ENCODE measurements at places on chromosomes 1 and 21.
A peak's percentile ranks its signal among the peaks of the same experiment; 100 is the strongest.

DNA sequence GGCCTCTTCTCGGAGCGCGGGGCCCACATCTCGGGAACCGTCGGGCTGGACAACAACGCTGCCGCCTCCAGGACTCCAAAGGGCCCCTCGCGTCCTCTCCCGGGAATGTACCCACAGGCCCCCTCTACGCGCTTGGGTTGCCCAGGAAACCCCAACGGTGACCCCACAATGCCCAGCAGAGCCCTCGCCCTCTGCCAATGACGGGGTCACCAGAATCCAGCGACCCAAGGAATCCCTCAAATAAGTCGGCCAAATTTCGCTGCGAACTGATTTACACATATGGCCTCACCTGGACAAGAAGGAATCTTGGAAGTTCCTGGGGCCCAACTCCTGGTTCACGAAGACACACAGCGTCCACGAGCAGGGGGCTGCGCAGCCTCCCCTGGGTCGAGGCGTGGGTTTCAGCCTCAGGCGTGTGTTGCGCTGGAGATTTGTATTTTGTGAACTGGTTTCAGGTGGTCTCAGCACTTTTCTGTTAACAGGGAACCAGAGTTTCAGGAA, 78.1 kb downstream of the DESI2 start:
- no peak for DNase-seq

- DNase-seq, result no peak
These were observed 61.6 kb upstream of the ATP5PO start for GRCh38 chr21:33977017-33977720.

- no peak for DNase-seq
These were observed 20.6 kb upstream of the LAMC2 start for GRCh38 chr1:183165456-183165855.

GRCh38 chr1:183466781-183467180, 5.5 kb upstream of the SMG7 start:
- DNase-seq, result no peak

- DNase-seq, result no peak
These were observed 25.2 kb upstream of the TAL1 start for GRCh38 chr1:47257224-47257623.

- no peak for DNase-seq
These were observed 29.2 kb upstream of the CREG1 start for GRCh38 chr1:167582722-167583121.

DNA sequence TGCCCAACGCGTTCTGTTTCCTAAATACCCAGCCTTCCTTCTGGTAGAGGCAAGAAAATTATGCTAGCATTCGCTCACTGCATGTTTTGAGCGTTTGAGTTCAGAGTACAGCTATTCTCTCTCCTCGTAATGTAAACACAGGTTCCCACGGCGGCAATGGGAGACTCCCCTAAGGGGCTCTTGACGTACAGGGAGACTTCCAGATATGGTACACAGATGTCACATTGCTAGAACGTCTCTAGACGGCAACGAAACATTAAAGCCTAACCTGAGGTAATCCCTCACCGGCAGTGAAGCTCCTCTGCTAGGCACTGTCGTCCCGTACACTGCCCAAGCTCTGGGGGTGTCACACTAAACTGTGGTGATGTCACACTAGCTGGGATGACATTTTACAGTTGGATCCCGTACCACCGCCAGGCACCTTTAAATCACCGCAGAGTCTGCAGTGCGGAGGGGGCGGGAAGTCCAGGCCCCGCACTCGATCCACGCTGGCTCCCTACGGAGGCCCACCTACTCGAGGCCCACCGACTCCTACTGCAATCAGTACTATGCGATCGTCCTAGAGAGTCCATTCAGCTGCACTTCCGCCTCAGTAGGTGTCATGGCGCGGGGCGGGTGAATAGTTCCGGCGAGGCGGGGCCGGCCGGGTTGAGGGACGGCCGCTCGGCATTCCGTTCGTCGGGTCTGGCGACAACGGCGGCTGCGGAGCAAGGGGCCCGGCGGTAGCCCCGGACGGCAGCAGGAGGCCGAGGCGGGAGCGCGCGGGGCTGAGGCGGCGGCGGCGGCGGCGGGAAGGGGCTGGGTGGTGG, at the start of gene HIPK1:
TSS of gene HIPK1 (plus strand) at position 384 of the 809 bp plus-strand sequence.
- peak; percentile 92 for DNase-seq

DNA sequence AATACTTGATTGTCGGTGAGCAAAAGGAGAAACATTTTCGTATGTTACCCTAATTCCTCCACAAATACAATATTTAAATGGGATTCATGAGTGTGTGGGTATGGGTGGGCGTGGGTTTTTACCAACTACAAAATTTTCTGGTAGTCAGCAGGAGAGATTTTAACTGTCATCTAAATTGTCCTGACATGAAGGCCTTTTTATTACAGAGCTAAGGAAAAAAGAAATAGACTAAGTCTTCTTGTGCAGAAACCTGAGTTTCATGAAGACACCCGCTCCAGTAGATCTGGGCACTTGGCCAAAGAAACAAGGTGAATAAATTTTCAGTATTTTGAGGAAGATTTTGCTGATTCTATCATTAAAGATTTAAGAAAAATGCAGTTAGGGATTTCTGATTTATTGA, 752 bp downstream of the RGS18 start:
- no peak for DNase-seq

- DNase-seq, result peak; percentile 47
These were observed 7.0 kb upstream of the IGSF21 start for GRCh38 chr1:18100491-18101063.

GRCh38 chr1:23370709-23371584, 1.3 kb upstream of the ZNF436 start:
- DNase-seq, result no peak

- no peak for DNase-seq
These were observed 6.1 kb upstream of the SARS1 start for GRCh38 chr1:109207467-109208103.

GRCh38 chr21:39180429-39181019, 2.7 kb downstream of the PSMG1 start:
- DNase-seq, result no peak

GRCh38 chr1:6507037-6507428, 15.6 kb upstream of the PLEKHG5 start:
- DNase-seq, result no peak

- DNase-seq, result peak; percentile 90
These were observed 299 bp upstream of the PROX1 start for GRCh38 chr1:213987422-213987926.

DNA sequence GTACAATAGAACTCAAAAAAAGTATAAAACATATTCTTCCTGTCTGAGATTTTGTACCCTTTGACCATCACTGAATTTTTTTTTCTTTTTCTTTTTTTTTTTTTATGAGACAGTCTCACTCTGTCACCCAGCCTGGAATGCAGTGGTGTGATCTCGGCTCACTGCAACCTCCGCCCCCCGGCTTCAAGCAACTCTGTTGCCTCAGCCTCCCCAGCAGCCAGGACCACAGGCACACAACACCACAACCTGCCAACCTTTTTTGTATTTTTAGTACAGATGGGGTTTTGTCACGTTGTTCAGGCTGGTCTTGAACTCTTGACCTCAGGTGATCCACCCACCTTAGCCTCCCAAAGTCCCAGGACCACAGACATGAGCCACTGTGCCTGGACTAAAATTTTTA, 10.4 kb downstream of the SDCCAG8 start:
- no peak for DNase-seq

- no peak for DNase-seq
These were observed 56.4 kb downstream of the AHCTF1 start for GRCh38 chr1:246875041-246876026.

- DNase-seq, result no peak
These were observed 210.5 kb downstream of the MATN1 start for GRCh38 chr1:30512914-30513265.

- DNase-seq, result peak; percentile 87
These were observed at the start of gene SUMO3 for GRCh38 chr21:44817914-44818639. TSS of gene SUMO3 (minus strand) at chr21:44818062. CDS start at chr21:44817968, 94 bp downstream.

DNA sequence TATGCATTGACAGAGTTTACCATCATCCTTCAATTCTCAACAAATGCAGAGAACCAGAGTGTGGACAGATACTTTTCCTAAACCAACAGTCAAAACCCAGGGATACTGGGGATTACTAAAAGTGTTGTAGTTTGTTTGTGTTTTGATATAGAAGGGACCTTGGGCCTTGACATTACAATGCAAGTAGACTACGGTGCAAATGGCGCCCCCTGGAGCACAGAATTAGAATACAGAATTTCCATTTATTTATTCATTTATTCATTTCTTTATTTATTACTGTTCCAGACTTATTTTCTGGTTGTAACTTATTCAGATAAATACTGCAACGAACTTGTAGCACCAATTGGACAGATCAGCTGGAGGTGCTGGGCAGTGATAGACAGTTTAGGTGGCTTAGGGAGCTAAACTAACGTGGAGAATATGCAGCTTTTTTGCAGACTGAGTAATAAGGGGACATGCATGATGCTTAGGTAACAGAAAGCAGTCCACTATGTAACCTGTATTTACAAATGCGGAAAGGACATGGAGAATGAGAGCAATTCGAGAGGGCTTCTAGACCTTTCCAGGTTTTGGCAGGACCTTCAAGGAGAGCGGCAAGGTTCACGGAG, 42.6 kb downstream of the KIRREL1 start:
- peak; percentile 83 for DNase-seq

GRCh38 chr1:184567009-184567408, 180.2 kb downstream of the C1orf21 start:
- no peak for DNase-seq

- DNase-seq, result no peak
These were observed 769 bp downstream of the NTPCR start for GRCh38 chr1:232951180-232951579.

DNA sequence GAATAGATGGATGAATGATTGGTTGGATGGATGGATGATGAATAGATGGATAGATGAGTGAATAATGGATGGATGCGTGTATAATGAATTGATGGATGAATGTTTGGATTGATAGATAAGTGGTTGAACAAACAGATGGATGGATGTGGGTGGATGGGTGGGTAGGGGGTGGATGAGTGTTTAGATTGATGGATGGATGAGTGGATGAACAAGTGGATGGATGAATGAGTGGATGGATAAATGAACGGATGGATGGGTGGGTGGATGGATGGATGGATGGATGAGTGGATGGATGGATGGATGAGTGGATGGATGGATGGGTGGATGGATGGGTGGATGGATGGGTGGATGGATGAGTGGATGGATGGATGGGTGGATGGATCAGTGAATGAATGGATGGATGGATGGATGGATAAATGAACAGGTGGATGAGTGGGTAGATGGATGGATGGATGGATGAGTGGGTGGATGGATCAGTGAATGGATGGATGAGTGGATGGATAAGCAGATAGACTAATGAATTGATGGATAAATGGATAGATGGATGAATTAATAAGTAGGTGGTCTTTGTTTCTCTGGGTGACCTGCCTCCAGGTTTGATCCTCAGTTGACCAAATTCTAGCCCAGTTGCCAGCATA, 64.3 kb downstream of the SPSB1 start:
- DNase-seq, result no peak

DNA sequence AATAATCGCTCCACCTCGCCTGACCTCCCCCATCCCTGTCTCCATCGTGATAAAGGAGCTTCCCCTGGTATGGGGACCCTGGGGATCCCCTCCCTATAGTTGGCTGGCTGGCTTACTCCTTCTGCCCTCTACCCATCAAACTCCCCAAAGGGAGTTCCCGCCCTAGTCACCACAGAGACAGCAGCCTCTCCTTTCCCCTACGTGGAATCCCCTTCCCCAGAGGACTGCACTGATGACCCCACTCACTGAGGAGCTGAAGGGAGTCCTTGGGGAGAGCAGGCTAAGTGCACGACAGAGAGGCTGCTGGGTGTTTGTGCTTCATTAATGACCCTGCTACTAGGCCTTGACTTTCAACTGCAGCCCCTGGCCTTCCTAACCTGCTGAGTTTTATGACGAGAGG, 1.9 kb downstream of the CADM3 start:
- DNase-seq, result no peak

DNA sequence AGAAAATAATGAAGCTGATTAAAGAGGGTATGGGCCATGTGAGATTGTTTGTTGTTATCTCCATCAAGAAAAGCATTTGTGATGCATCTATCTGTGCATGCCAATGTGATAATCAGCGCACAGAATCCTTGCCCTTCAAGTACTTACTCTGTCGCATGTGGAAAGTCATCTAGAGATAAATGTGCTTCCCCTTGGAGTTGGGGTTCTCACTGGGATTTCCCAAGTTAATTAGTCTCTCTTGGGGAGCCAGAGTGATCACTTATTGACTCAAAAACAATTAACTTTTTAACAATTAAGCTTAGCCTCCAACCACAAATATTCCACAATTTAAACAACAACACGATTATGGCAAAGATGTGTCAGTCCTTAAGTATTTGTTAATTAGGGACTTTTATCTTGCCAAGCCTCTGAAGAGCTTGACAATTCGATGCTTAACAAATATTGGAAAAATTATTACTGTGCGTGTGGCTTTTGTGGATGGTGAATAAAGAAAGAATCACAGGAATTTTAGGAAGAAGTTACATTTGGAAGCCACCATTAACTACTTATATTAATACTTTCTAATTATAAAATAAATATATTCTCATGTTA, 17.5 kb downstream of the RHOU start:
- DNase-seq, result no peak

GRCh38 chr1:224733027-224733911, 117.2 kb downstream of the CNIH3 start:
- DNase-seq, result peak; percentile 43

- no peak for DNase-seq
These were observed 25.9 kb upstream of the SNRPE start for GRCh38 chr1:203835476-203835875.

GRCh38 chr1:155325603-155325893, 4.9 kb downstream of the RUSC1 start:
- no peak for DNase-seq

GRCh38 chr1:154536570-154536969, 21.9 kb downstream of the UBE2Q1 start:
- DNase-seq, result no peak

DNA sequence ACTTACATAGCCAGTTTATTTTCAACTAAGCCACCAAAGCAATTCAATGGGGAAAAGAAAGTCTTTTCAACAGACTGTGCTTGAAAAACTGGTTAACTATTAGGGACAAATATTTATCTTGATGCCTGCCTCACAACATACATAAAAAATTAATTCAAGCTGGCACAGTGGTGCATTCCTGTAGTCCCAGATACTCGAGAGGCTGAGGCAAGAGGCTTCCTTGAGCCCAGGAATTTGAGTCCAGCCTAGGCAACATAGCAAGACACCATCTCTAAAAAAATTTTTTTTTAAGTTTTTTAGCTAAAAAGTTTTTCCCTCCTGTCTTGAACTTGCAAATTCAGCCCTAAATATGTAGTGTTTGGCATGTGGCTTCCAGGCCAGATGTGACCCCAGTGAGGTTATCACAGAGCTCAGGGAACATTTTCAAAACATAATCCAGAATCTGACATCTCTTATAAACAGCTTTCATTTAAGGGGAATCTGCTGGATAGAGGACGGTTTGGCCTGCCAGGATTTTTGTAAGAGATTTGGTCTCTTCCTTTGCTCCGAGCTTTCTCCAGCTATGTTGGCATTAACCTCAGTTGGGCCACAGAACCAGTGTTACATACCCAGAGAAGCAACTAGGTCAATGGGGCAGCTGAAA, 46.4 kb downstream of the COL6A1 start:
- no peak for DNase-seq

DNA sequence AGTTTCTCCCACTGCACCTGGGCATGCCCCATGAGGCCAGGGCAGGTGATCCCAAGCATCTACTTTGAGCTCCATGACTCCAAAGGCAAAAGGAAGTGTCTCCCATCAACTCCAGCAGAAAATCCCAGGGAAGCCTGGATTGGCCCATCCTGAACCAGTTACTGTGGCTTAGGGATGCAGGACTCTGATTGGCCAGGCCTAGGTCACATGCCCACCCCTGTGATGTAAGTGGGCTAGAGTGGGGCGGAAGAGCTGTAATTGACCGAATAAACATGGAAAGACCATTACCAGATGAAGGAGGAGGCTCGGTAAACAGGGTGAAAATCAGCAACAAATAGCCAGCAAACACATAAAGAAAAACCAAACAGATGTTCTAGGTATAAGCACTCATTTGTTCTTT, 45.2 kb downstream of the MATN1 start:
- no peak for DNase-seq

Data from NCI-H526 (cell line).